ENCODE measurements at places on chromosomes 5 and 9. TPM values are rescaled to one million over a fixed set of nuclear protein-coding genes. Genes with fewer than 3 reads are reported as not detected.

Gene RNF183
- total RNA-seq: not detected

- no peak for DNase-seq
- H3K27me3 ChIP-seq: no peaks in the 10 kb centered on the region
- H3K4me3 ChIP-seq: no peak overlapping the region
- H3K4me1 ChIP-seq: no peaks in the 10 kb centered on the region
- H3K36me3 ChIP-seq: no peaks in the 10 kb centered on the region
Observed at GRCh38 chr5:119343052-119343451, 12.8 kb upstream of the TNFAIP8 start.

DNA sequence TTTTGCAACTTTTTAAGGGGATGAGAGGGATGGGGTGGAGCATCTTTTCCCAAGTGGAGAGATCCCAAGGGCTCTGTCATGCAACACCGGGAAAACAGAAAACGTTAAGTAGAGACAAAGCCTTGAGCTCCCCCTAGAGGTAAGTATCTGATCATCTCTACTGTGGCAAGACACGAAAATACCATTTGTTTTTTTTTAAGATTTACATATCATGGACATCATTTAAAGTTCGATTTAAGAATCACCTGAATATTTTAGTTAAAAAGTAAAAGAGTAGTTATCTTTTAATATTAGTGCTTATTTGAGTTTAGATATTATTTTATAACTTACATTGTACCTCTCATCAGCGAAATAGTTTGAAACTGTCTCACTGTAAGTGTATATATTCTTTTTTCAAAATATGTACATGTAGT is 200.4 kb downstream of the LRRC70 start:
- H3K27ac ChIP-seq: no peak overlapping the region
- no peaks in the 10 kb centered on the region for H3K4me1 ChIP-seq

Gene FAM169A
- total RNA-seq: 4.2 TPM

Gene KLHL3
- 38.2 TPM for total RNA-seq

DNA sequence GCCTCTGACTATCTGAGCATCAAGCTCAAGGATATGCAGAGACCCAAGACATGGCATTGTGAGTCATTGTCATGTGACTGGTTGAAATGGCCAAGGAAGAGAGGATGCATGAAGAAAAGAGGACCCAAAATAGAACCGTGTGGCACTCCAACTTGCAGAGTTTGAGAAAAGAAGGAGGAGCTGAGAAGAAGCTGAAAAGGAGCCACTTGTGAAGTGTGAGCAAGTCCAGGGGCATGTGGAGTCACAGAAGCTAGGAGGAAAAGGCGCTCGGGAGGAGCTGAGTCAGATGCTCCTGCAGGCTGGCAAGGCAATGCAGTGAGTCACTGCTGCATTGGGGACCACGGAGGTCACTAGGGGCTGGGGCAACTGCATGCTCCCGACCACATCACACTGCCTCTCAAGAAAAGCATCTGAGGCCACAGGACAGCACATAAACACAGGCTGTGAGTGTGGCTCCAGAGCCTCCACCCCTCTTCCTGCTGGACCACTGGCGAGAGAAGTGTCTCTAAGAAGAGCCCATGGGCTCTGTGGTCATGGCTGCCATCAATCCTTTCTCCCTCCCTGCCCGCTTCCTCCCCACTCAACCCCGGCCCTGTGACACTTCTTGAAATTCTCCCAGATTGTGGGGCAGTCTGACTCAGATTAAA is 197.6 kb downstream of the DRD1 start:
- H3K27ac ChIP-seq: peak overlapping the region; percentile 29
- no peak for DNase-seq
- no peak overlapping the region for H3K4me3 ChIP-seq
- H3K4me1 ChIP-seq: no peaks in the 10 kb centered on the region
- no peaks in the 10 kb centered on the region for H3K36me3 ChIP-seq

DNA sequence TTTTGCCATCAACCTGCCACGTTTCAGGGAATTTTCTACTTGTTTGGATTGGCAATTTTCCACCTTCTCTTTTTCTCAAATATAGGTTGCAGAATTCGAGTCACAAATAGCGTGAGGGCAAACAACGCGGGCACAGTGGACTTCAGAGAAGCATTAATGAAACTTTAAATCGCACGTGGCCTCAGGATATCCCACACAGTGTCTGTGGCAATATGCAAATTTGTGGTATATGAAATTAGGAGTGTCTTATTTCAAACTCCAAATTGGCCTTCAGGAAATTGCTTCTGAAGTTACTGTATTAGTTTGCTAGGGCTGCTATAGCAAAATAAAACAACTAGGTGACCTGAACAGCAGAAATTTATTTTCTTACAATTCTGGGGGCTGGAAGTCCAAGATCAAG is 91.2 kb downstream of the MTRR start:
- no peak overlapping the region for H3K4me3 ChIP-seq
- no peak overlapping the region for H3K27ac ChIP-seq
- DNase-seq: no peak
- H3K36me3 ChIP-seq: no peaks in the 10 kb centered on the region

DNA sequence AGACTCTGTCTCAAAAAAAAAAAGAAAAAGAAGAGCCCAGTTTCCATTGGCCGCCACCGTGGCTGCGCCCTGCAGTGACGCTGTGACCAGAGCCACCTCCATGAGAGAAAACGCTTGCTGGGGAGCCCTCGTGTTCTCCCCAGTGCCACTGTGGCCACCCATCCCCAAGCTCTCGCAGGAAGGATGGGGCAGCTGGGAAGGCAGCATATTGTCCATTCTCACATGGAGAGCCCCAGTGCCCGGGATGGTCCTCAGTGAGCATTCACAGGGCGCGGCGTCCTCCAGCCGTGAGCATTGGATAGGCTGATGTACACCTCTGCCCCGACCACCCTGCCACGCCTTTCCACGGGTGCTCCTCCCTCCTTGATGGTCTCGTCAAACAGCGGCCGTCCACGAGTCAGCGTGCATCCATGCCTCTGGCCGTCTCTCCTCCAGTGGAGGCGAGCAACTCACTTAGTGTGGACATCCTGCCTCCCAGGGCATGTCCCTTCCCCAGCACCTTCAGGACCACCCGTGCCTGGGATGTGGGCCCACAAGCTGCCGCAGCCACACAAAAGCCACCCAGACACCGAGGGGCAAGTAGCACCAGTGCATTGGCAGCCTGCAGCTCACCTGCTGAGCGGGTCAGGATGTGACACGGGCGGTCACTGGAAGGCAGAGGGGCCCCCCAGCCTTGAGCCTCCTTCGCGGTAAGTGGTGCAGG is 23.4 kb upstream of the SLC6A19 start:
- H3K27me3 ChIP-seq: no peaks in the 10 kb centered on the region
- no peak overlapping the region for H3K27ac ChIP-seq

Gene AFAP1L1
- total RNA-seq: 48.9 TPM

Gene PCDHGB1
- total RNA-seq: 2.4 TPM

DNA sequence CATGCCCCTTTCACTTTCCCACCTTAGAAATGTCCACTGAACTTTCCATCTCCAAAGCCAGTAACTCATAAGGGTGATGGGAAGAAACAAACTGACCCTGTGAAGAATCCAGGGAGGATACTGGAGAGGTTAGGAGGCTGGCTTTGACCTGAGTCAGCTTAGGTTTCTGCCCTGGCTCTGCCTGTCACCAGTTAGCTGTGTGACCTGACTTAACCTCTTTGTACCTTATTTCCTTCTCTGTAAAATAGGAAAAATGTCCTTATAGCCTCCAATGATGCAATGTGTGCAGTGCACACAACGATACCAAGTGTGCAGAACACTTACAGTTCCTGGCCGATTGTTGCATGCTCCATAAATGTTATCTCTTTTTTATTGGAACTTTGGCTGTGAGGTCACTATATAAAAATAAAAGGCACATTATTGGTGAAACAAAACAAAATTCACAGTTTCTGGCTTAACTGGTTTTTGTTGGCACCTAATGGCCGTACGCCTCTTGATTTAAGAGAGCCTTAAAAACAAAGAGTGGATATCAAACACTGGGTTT is 37.8 kb downstream of the GABRP start:
- H3K36me3 ChIP-seq: no peaks in the 10 kb centered on the region
- H3K4me3 ChIP-seq: no peak overlapping the region
- H3K27me3 ChIP-seq: no peaks in the 10 kb centered on the region
- DNase-seq: no peak
- no peak overlapping the region for H3K27ac ChIP-seq

DNA sequence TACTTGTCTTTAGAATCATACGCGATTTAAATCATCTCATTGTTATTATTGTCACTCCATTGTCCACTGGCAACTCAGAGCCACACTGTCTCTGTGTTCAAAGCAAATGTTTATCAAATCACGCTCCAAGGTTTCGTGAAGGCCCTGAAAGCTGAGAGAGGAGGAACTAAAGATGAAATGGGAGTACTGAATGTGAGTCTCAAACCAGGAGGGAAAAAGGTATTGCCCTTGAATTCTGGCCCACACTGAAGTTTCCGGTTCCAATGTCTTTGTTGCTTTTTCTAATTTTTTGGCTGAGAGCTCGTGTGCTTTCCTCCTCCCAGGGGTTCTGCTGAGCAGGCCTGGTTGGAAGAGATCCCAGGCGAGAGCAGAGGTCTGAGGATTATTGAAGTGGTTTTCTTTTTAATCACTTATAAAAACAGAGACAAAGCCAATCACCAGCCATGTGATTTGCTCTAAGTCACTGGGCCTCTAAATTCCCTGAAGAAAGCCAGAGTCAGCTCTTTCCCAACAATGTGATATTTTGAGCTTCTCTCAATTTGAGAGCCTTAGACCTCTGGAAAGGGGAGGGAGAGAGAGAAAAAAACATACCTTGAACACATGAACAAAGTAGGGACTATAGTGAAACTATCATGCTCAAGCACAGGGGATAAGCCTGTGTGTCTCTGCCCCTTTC is 420.8 kb upstream of the GRAMD2B start:
- DNase-seq: peak; percentile 73
- no peaks in the 10 kb centered on the region for H3K36me3 ChIP-seq
- H3K4me1 ChIP-seq: peaks cover 35% of the 10 kb centered on the region
- H3K27me3 ChIP-seq: no peaks in the 10 kb centered on the region
- no peak overlapping the region for H3K4me3 ChIP-seq
- H3K27ac ChIP-seq: peak overlapping the region; percentile 54

DNA sequence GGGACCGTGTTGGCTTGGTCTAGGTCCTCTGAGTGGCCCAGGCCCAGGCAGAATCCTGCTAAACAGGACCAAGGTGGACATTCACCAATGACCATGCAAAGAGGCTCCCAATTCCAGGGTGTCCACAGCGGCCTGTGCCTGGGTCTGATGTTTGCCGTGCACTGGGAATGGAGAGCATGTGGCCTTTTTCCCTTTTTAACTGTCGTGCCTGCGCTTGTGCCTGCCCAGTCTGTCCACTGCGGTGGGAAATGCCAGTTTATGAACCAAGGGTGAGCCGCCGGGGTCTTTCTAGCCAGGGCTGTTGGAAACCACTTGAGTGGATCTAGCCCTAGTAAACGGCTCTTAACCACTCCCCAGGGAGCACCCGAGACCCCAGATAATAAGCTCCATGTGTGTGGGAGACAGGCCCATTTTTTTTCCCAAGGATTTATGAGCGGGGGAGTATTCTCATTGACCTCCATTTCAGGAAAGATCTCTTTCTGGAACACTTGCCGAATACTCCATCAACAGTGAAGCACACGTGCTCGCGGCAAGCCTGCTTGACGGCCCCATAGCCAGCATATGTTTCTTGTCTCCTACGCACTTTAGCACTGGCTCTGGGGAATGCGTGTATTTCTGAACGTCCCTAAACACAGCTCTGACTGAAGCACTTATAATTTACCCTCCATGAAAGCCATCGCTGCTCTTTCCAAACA is 93.2 kb upstream of the PHYKPL start:
- H3K27ac ChIP-seq: no peak overlapping the region
- no peaks in the 10 kb centered on the region for H3K27me3 ChIP-seq
- no peak overlapping the region for H3K4me3 ChIP-seq
- no peak for DNase-seq
- no peaks in the 10 kb centered on the region for H3K4me1 ChIP-seq

GRCh38 chr9:30970186-30970585 is 1414.3 kb upstream of the ACO1 start:
- H3K27ac ChIP-seq: no peak overlapping the region
- H3K4me3 ChIP-seq: no peak overlapping the region
- H3K36me3 ChIP-seq: no peaks in the 10 kb centered on the region

Gene RUSC2
- 49.1 TPM for total RNA-seq

Gene PCDHA1
- total RNA-seq: not detected

Gene AGXT2
- total RNA-seq: not detected

Gene ZNF366
- total RNA-seq: 9.0 TPM

Gene SCGB3A2
- total RNA-seq: not detected

- no peak overlapping the region for H3K27ac ChIP-seq
- peaks cover 30% of the 10 kb centered on the region for H3K27me3 ChIP-seq
- H3K36me3 ChIP-seq: no peaks in the 10 kb centered on the region
- DNase-seq: no peak
- H3K4me3 ChIP-seq: peak overlapping the region; percentile 37
Observed at GRCh38 chr5:115179394-115180164, 9.9 kb upstream of the TRIM36 start.

Gene FBP1
- total RNA-seq: 4.1 TPM

Measured in right atrium auricular region (tissue), 2 donors.